T1000 (cell line): ENCODE measurements at places on chromosomes 13 and 19.

DNA sequence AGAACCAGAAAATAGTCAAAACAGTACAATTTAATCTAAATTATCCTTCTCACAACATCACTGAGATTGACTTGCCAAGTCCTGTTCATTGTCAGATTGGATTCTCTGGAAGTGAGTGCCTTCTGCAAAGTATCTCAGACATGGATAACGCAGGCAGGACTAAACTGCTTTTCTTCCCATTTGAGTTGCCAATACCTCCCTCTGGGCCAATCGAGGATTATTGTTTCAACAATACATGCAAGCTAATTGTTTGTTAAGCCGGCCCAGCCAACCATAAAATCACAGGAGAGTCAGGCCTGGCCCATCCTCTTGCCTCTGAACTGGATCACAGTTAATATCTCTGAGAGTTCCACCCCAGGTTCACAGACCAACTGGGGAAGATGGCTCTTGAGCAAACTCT lies 240.0 kb downstream of the ENOX1 start:
- no peak for DNase-seq

DNA sequence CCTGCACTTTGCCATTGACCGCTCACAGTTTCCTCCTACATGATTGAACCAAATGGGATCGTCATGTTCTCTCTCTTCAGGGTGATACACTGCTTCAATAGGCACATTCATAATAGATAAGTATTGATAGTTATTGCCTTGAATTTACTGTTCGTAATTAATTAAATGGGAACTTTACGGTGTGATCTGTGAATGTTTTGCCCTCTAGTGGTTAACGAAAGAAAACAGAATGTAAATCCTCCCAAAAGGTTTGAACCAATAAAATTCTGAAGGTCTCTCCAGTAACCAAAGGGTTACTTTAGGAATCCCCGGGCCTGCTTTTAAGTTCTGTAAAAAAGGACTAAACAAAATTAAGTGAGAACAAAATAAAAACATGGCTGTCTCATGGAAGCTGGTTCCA lies 389.3 kb downstream of the DACH1 start:
- DNase-seq, result no peak

DNA sequence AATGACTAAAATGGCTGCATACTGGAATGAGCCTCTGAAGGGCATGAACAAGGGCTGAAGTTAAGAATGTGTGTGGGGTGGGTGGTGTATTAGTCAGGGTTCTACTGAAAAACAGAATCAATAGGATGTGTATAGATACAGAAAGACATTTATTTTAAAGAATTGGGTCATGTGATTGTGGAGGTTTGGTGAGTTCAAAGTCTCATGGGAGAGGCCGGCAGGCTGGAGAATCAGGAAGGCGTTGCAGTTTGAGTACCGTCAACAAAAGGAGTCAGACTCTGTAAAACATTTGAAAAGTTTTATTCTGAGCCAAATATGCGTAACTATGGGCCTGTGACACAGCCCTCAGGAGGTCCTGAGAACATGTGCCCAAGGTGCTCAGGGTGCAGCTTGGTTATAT lies 24.5 kb upstream of the CYSLTR2 start:
- no peak for DNase-seq

DNA sequence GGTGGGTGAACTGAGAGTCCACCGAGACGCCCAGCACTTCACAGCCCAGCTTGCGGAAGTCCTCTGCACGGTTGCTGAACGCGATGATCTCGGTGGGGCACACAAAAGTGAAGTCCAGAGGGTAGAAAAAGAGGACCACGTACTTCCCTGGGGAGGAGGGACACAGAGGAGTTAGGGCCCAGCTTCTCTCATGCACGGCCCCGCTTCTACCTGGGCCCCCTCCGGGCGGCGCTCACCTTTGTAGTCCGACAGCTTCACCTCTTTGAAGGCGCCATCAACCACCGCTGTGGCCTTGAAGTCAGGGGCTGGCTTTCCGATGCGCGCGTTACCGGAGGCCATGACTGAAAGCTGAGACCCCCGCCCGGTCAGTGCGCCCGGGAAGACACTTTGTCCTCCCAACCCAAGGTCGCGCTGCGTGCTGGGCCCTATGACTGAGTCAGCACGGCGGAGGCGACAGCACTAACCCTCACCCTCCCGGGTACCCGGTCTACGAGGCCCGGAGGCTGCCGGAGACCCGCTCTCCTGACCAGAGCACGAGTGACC lies 606 bp downstream of the PRDX2 start:
- no peak for DNase-seq

DNA sequence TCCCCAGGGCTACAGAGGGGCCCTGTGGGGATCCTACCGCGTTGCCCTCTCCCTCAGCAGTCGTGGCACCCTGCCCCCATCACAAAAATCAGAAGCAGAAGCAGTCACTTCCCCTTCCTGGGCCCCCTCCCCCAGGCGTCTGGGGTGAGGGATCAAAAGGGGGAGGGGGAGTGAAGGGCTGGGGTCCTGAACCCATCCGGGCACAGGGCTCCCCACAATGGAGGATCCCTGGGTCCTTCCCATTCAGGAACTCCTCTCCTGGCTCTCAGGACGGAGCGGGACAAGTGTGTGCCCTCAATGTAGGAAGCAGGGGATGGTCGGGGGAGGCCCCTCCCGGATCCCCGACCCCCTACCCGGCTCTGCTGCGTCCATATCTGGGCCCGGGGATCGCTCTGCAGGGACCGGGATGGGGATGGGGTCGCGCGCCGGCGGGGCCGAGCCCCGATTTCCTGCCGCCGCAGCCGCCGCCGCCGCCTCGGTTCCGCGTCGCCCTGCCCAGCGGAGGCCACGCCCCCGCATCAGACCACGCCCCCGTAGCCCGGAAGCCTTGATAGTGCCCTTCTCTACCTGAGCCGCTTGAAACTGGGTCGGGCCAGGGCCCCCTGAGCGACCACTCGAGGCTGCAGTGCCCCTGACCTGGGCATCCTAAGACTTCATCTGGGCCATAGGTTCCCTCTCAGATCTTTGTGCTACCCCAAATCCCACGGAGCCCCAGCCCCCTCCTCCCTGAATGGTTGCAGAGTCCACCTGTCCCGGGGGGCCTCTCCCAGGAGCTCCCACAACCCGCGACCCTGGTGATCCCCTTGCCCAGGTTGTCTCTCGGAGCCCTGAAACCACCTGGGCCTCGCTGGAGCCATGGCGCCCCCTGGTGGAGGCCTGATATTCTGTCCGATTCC lies at the start of gene GMIP:
Gene GMIP, minus strand, starts transcription at position 500 of the 896 bp plus-strand sequence. Its CDS starts 128 bp downstream, at position 372.
- peak; percentile 26 for DNase-seq

DNA sequence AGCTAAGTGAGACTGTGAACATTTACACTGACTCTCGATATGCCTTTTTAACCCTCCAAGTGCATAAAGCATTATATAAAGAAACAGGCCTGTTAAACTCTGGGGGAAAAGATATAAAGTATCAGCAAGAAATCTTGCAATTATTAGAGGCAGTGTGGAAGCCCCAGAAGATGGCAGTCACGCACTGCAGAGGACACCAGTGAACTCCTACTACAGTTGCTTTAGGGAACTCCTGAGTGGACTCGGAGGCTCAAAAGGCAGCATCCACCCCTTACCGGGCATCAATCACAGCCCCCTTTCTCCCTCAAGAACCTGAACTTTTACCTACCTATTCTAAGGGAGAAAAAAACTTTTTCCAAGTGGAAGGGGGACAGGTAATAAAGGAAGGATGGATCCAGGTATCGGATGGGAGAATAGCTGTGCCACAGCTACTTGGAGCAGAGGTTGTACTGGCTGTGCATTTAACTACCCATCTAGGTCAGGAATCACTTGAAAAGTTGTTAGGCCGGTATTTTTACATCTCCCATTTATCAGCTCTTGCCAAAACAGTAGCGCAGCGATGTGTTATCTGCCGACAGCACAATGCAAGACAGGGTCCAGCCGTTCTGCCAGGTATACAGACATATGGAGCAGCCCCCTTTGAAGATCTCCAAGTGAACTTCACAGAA lies 80.1 kb downstream of the ZNF486 start:
- no peak for DNase-seq

DNA sequence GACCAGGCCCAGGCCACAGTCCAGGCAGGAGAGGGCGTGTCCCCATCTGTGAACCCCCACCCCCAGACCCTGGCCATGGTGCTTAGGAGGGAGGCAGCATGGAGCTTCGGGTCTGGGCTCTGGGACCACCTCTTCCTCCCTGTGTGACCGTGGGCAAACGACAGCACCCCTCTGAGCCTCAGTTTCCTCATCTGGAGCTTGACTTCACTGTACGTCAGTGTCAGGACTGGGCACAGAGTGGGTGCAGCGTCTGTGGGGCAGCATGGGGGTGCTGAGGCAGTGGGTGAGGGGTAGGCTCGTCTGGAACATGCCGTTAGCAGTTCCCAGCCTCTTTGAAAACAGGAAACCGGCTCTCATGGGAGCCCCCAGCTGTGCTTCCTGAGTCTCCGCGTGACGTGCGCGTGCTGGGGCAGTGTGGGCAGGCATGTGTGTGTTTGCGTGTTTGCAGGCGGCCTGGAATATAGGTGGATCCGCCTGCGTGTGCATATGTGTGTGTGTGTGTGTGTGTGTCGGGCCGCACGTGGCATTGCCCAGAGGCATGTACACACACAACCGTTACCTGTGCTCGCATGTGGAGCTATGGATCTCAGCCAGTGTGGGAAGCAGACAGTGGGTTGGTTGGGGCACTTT lies 15.8 kb downstream of the ARRDC2 start:
- DNase-seq, result no peak

GRCh38 chr13:94710881-94711560 lies 1.3 kb downstream of the SOX21 start:
- no peak for DNase-seq

DNA sequence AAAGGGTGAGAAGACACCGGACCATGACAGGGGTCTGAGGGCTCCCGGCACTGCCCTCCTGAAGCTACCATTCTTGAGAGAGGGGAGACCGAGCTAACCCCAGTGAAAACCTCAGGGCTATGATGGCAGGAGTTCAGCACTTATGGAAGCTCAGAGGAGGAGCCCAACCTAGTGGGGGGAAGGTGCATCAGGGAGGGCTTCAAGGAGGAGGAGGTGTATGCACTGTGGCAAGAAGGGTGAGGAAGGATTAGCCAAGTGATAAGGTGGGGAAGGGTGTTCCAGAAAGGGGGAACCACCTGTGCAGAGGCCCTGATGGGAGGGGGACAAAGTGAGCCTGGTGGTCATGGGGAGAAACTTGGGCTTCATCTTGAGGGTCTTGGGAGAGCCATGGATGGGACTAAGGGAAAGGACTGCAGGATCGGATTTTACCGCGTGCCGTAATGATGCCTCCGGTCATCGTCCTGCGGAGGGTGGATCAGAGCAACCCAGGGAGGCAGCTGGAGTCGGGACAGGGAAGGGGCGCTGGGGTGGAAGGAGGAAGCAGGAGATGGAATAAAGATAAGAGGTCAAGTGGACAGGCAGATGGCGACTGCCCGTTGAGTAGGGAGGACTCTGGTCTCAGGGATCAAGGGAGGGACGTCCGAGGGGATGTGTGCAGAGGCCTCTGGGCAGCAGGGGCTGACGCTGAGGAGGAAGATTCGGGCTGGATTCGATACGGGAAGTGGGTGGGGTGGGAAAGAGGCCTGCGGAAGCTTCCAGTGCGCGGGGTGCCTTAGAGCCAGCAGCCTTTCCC lies 13.3 kb upstream of the PSMD8 start:
- no peak for DNase-seq

GRCh38 chr13:49044836-49045235 lies 69.1 kb downstream of the FNDC3A start:
- no peak for DNase-seq

GRCh38 chr13:38394777-38395496 lies 45.3 kb downstream of the UFM1 start:
- DNase-seq, result peak; percentile 9

GRCh38 chr19:35644987-35645679 lies 3.0 kb upstream of the COX6B1 start:
- peak; percentile 54 for DNase-seq

GRCh38 chr19:38918526-38918925 lies 6.5 kb upstream of the CCER2 start:
- no peak for DNase-seq

DNA sequence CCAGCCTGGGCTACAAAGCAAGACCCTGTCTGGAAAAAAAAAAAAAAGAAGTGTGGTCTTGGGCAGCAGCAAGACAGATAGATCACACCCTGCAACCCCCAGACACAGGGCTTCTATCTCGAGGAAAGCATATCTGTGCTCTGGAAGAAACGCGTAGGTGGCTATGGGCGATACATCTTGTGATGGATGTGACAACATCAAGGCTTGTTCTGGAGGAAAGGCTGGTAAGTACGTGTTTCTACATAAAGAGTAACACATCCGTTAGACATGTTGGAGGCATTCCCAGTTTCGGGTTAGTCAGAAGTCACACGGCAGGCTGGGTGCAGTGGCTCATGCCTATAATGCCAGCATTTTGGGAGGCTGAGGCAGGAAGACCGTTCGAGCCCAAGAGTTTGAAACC lies 6.6 kb upstream of the DHDH start:
- peak; percentile 44 for DNase-seq

- no peak for DNase-seq
Measured at GRCh38 chr13:45231305-45231704, 30.5 kb upstream of the KCTD4 start.

DNA sequence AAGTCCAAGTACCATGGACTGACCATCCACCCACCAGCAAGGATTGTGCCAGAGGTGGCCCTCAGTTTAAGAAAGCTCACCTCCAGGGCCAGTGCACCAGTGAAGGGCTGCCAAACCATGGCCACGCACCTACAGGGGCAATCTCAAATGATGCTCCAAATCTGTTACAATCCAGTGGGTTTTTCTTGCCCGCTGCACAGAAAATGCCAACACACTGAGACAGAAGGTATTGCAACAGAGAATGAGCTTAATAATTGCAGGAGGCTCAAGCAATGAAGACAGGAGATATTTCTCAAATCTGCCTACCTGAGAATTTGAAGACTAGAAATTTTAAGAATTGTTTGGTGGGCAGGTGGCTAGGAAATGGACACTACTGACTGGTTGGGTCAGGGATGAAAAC lies 22.0 kb downstream of the CEACAM7 start:
- no peak for DNase-seq

GRCh38 chr13:70812481-70812880 lies 704.2 kb upstream of the KLHL1 start:
- DNase-seq, result no peak

GRCh38 chr19:18896421-18896841 lies 473 bp upstream of the CERS1 start:
- no peak for DNase-seq
